ENCODE measurements at places on chromosomes 6 and 20. TPM values are rescaled to one million over a fixed set of nuclear protein-coding genes. Genes with fewer than 3 reads are reported as not detected.

- DNase-seq = peak; percentile 89
Observed at GRCh38 chr20:31835977-31836852, 9.2 kb downstream of the FOXS1 start.

DNA sequence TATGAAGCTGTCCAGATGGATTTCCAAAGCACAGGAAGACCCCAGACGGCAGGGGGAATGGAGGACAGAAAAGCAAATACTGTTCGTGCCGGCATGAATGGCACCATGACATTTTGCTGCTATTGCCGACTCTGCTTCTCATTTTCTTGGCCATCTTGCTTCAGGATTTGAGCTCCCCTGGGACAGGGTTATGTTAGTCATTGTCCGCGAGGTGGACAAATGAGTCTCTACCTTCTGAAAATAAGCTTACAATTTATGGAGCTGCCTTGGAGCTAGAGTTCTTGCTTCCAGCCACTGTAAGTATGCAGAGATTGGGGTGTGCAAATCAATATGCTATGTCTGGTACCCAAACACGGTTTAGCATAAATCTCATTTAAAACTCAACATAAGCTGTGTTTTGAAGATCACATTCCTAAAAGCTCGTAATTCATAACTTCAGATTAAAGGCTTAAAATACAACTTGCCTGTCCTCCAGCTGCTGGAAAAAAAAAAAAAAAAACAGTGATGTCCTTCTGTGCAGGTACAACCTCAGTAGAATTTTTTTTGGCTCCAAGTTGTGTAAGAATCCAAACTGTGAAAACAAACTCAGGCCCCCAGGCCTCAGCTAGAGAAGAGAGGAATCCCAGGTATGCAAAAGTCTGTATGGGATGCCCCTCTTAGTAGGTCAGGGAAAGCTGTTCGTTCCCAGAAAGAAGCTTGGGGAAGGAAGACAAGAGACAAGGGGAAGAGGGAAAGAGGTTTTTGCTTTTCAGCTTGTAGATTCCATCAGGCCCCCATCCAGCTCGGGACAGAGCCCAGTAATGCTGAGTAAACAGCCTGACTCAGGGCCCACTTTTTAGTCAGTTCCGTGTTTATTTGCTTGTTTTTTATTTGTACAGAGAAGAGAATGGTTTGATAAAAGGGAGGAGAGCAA lies 184.2 kb upstream of the FOXA2 start:
- DNase-seq = no peak

- DNase-seq = no peak
Observed at GRCh38 chr6:163667372-163668060, 253.0 kb downstream of the QKI start.

GRCh38 chr20:16228722-16229121 lies 344.5 kb downstream of the KIF16B start:
- DNase-seq = no peak

- no peak for DNase-seq
Observed at GRCh38 chr6:140546640-140547039, 1172.2 kb upstream of the CITED2 start.

DNA sequence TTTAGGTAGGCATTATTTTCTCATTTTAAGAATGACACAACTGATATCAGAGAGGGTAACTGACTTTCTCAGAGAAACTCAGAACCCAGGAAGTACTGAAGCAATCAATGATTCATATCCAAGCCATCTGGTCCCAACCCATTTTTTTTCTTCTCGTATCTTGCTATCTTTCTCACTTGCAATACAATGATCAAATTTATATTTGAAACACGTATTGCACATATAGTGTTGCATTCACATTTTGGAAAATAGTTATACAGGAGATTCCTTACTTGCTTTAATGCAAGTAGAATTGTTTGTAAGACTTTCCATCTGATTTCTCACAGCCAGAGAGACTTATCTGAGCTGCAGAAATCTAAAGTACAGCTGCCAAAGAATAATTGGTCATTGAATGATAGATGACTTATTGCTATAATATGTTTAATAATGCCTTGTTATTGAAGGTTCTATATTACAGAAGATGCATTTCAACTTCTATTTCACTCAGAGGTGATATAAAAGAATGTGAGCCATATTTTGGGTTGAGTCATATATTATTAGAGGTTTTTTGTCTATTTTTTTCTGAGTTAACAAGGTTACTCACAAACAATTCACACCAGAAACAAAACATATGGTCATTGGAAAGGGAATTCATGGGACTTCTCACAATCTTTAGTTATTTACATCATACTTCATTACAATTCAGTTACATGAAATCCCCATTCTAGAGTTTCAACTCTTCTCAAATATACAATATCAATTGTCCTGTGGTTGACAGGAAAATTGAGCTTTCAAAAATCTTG lies 337.5 kb upstream of the CITED2 start:
- DNase-seq = no peak

DNA sequence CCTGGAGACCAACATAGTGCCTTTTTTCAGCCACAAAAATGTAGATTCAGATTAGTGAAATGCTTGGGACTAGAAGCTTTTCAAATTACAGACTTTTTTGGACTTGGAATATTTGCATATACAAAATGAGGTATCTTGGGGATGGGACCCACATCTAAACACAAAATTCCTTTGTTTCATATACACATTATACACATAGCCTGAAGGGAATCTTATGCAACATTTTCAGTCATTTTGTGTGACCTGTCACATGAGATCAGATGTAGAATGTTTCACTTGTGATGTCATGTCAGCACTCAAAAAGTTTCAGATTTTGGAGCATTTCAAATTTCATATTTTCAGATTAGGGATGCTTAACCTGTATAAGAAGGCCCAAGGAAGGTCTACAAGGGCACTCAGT lies 44.5 kb upstream of the ALDH8A1 start:
- DNase-seq = no peak

- DNase-seq = peak; percentile 23
Observed at GRCh38 chr20:21203088-21203656, 77.3 kb downstream of the KIZ start.

DNA sequence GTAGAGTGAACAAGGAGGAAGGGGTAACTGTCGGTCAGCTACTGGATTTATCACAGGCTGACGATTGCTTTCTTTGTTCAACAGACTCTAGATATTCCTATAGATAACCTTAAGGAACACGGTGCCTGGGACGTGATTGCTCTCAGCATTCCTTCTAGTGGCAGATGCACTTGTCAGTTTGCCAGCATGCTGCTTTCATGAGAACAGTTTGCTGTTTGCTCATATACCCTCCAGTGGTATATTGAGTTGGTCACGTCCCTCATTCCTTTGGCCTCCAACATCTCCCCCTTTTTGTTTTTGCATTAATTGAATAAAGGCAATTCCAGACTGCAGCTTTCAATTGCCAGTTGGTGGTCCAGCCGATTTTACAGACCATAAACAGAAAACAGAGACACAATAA lies 76.8 kb upstream of the BTN3A2 start:
- no peak for DNase-seq

FAM83B gene
- total RNA-seq = 9.4 TPM

Measured in HT-29 (cell line).